ENCODE measurements at places on chromosomes 2 and 18. TPM values are rescaled to one million over a fixed set of nuclear protein-coding genes. Genes with fewer than 3 reads are reported as not detected.

TUBA4B gene
- not detected for polyA plus RNA-seq

DNA sequence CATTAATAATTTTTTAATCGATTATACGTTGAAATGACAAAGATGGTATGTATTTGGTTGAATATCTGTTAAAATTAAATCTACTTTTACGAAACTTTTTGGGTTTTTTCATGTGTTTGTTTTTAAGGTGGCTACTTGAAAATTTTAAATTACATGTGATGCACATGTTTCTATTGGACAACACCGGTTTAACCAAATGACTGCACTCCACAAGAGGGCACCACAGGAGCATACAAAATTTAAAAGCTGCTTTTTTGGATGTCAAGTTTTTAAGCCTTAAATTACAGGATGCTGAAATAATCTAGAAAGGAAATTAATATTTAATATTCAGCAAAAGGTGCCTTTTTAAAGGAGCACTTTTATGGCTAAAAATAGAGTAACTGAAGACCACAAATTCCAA lies 98.7 kb downstream of the ACVR1 start:
- peaks cover 59% of the 10 kb centered on the region for H3K36me3 ChIP-seq
- no peak overlapping the region for H3K4me3 ChIP-seq
- no peaks in the 10 kb centered on the region for H3K27me3 ChIP-seq
- no peak overlapping the region for H3K27ac ChIP-seq
- peak; percentile 55 for DNase-seq

DNA sequence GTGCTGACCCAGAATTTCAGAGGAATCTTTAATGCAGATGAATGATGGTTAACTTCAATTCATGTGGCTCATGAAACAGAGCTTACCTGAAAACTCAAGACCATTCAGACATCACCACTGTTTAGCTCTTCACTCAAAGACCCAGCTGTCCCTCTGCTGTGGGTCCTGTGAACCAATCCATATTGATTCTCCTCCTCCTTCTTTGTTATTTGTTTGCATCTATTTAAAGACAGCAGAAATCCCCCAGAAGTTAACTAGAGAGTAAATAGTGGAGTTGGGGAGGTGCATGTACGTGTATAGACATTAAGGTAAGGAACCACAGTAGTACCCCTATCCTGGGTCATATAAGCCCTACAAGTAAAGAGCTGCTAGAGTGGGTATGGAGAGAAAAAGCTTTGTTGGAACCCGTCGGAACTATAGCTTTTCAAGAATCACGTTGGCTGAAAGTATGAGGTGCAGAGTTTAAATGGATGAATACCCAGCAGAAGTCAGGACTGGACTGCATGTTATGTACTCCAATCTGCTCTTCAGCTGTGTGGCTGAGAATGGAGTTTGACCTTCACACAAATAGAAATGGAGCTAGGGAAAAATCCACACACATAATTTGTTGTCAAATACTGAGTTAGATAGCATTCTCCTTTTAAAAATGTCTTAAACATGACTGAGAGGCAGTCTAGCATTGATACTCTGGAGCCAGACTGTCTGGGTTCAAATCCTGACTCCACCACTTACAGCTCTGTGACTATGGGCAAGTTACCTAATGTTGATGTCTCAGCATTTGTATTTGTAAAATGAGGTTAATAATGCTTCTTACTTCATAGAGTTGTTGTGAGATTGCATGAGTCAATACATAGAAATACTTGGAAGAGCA lies 81.7 kb upstream of the HK2 start:
- peaks cover 2% of the 10 kb centered on the region for H3K27me3 ChIP-seq
- H3K36me3 ChIP-seq, result no peaks in the 10 kb centered on the region
- no peaks in the 10 kb centered on the region for H3K4me1 ChIP-seq
- DNase-seq, result no peak

DNA sequence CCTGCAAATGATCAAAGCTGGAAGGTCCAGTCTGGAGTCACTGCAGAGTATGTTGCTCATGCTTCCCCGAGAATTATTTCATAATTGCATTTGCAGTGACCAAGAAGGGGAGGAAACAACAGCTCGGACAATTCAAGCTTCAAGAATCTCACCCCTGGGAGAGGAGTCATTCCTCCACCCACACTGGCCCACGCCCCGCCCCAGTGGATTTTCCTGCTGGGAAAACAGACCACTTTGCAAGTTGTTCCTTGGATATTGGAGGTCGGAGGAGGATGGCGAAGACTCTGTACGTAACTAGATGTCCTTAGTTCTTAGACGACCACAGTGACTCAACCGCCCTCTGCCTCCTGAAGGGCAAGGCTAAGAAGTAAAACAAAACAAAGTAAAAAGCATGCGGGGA lies 159.4 kb downstream of the TPO start:
- H3K36me3 ChIP-seq, result no peaks in the 10 kb centered on the region
- H3K4me3 ChIP-seq, result no peak overlapping the region
- H3K27me3 ChIP-seq, result no peaks in the 10 kb centered on the region
- no peaks in the 10 kb centered on the region for H3K4me1 ChIP-seq
- H3K27ac ChIP-seq, result no peak overlapping the region

- no peaks in the 10 kb centered on the region for H3K27me3 ChIP-seq
- H3K27ac ChIP-seq, result peak overlapping the region; percentile 72
- no peaks in the 10 kb centered on the region for H3K36me3 ChIP-seq
- DNase-seq, result peak; percentile 45
- H3K4me1 ChIP-seq, result peaks cover 52% of the 10 kb centered on the region
These were observed 138.3 kb upstream of the ID2 start for GRCh38 chr2:8543383-8544170.

DNA sequence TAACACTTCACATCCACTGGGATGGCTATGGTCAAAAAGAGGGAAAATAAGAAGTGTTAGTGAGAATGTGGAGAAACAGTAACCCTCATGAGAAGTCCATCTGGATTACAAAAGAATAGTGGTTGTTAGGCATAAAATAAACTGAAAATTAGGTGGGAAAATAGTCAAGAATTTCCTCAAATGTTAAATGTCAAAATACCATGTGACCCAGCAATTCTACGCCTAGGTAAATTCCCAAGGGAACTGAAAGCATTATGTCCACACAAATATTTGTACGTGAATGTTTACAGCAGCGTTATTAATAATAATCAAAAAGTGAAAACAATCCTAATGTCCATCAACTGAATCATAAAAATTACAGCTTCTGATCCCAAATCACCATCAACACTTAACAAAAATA lies 11.0 kb downstream of the WDR33 start:
- H3K27ac ChIP-seq, result no peak overlapping the region
- H3K27me3 ChIP-seq, result no peaks in the 10 kb centered on the region
- no peak for DNase-seq
- peaks cover 28% of the 10 kb centered on the region for H3K4me1 ChIP-seq
- peaks cover 11% of the 10 kb centered on the region for H3K36me3 ChIP-seq

DNA sequence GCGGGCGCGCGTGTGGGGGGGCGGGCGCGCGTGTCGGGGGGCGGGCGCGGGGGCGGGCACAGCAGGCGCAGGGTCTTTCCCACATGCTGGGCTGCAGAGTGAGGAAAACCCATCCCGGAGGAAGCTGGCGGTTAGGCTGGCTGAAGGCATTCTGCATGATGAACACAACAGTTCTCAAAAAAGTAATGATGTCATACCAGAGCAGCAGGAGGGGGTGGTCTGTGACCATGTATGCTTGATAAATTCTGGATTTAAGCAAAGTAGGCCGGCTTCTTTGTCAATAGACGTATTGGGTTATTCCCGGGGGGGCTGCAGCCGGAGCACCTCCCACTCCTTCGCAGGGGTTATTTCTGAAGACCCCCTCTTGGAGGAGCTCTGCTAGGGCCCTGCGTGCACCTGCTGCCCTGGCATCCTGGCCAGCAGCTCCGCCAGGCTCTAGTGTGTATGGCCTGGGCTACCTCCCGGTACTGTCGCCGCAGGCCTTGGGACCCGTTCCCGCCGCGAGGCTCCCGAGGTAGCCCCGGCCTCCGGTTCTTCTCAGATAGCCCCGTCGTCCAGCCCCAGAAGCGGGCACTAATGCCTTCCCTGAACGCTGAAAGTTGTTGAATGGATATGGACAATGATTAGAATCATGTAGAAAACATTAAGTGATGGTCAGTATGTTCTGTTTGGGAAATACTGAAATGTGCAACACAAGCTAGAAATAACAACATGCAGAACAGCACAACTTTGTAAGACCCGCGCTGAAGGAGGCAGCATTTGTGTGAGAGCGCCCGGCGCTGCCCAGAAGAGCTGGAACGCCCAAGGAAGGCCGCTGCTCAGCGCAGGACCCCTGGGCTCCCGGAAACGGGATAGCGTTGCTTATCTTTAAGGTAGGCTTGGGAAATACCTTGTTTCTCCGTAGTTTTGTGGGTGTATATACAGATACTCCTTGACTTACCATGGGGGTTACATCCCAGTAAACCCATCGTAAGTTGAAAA lies 101.4 kb upstream of the RAB6C start:
- H3K4me1 ChIP-seq, result peaks cover 6% of the 10 kb centered on the region
- no peaks in the 10 kb centered on the region for H3K27me3 ChIP-seq
- DNase-seq, result no peak
- H3K36me3 ChIP-seq, result no peaks in the 10 kb centered on the region

- peak overlapping the region; percentile 96 for H3K27ac ChIP-seq
- peaks cover 34% of the 10 kb centered on the region for H3K36me3 ChIP-seq
- peaks cover 61% of the 10 kb centered on the region for H3K4me1 ChIP-seq
- no peaks in the 10 kb centered on the region for H3K27me3 ChIP-seq
- H3K4me3 ChIP-seq, result peak overlapping the region; percentile 73
- DNase-seq, result no peak
These were observed 56.9 kb downstream of the LPIN2 start for GRCh38 chr18:2956056-2956455.

- H3K4me3 ChIP-seq, result no peak overlapping the region
- no peak for DNase-seq
- H3K27ac ChIP-seq, result no peak overlapping the region
- no peaks in the 10 kb centered on the region for H3K36me3 ChIP-seq
These were observed 171.4 kb upstream of the LRRTM1 start for GRCh38 chr2:80475970-80476369.

INHBB gene
- not detected for polyA plus RNA-seq

GRCh38 chr2:142791335-142791734 lies 86.1 kb upstream of the KYNU start:
- DNase-seq, result no peak
- H3K36me3 ChIP-seq, result no peaks in the 10 kb centered on the region
- H3K4me3 ChIP-seq, result no peak overlapping the region

KLHL29 gene
- polyA plus RNA-seq, result 0.15 TPM

GRCh38 chr2:45960057-45960863 lies 308.8 kb downstream of the PRKCE start:
- H3K27me3 ChIP-seq, result peaks cover 7% of the 10 kb centered on the region
- H3K4me3 ChIP-seq, result no peak overlapping the region
- H3K36me3 ChIP-seq, result no peaks in the 10 kb centered on the region
- no peak overlapping the region for H3K27ac ChIP-seq
- H3K4me1 ChIP-seq, result no peaks in the 10 kb centered on the region
- no peak for DNase-seq

DNAH7 gene
- not detected for polyA plus RNA-seq

ICA1L gene
- 1.9 TPM for polyA plus RNA-seq

DLX2 gene
- polyA plus RNA-seq, result not detected

C1QL2 gene
- not detected for polyA plus RNA-seq

GRCh38 chr18:46915800-46916550 lies 1.3 kb downstream of the PIAS2 start:
- no peak for DNase-seq
- H3K4me3 ChIP-seq, result peak overlapping the region; percentile 97
- no peak overlapping the region for H3K27ac ChIP-seq
- no peaks in the 10 kb centered on the region for H3K27me3 ChIP-seq
- H3K4me1 ChIP-seq, result peaks cover 17% of the 10 kb centered on the region

SOX11 gene
- polyA plus RNA-seq, result not detected

- H3K4me1 ChIP-seq, result peaks cover 7% of the 10 kb centered on the region
- no peak for DNase-seq
These were observed 121.4 kb downstream of the ZNF236 start for GRCh38 chr18:76943542-76944339.

GRCh38 chr2:234595829-234596228 lies 98.9 kb upstream of the ARL4C start:
- H3K27me3 ChIP-seq, result no peaks in the 10 kb centered on the region
- no peaks in the 10 kb centered on the region for H3K36me3 ChIP-seq
- H3K4me3 ChIP-seq, result no peak overlapping the region
- no peak overlapping the region for H3K27ac ChIP-seq
- H3K4me1 ChIP-seq, result no peaks in the 10 kb centered on the region
- no peak for DNase-seq

- no peak for DNase-seq
- H3K27me3 ChIP-seq, result no peaks in the 10 kb centered on the region
- no peak overlapping the region for H3K27ac ChIP-seq
- H3K4me1 ChIP-seq, result no peaks in the 10 kb centered on the region
- no peak overlapping the region for H3K4me3 ChIP-seq
These were observed 1109.2 kb downstream of the LRP1B start for GRCh38 chr2:141021611-141022010.

- no peak overlapping the region for H3K27ac ChIP-seq
- H3K27me3 ChIP-seq, result no peaks in the 10 kb centered on the region
- no peak for DNase-seq
- H3K36me3 ChIP-seq, result peaks cover 7% of the 10 kb centered on the region
These were observed 1.5 kb upstream of the MPPE1 start for GRCh38 chr18:11909591-11910026.

DNA sequence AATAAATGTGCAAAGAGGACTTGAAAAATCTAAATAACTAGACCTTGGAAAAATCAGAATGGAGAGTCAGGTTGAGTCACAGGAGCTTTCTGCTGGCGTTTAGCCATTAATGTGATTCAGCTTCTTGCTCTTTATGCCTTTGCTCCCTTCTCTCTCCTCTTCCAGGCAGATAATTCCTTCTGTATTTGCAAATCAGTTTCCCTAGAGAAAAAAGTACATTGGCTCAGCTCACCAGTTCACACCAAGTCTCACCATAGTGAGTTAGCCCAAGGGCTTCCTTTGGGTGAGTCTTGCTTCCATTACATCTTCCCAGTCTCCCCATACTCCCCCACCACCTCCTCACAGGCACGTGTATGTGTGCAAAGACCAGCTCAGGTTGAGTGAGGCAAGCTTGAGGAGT lies 73.6 kb downstream of the CYBRD1 start:
- no peaks in the 10 kb centered on the region for H3K36me3 ChIP-seq
- H3K27ac ChIP-seq, result no peak overlapping the region
- H3K4me3 ChIP-seq, result no peak overlapping the region
- DNase-seq, result no peak
- no peaks in the 10 kb centered on the region for H3K4me1 ChIP-seq

DNA sequence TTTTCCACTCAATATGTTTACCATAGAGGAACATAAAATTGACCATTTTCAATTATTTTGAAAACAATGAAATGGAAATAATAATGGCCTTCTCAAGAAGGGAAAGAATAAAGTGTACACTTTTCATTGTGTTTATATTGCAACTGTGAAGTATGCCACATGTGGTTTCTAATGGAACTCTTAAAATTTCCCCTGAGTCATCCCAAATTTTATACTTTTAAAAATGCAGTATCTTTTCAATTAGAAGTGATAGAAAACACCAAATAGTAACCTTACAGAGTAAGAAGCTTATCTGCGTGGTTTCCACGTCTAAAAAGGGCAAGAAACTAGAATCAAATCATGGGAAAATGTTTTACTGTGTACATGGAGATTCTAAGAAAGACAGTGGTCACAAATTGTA lies 70.0 kb downstream of the SCG2 start:
- H3K4me1 ChIP-seq, result no peaks in the 10 kb centered on the region
- no peaks in the 10 kb centered on the region for H3K36me3 ChIP-seq
- no peak overlapping the region for H3K27ac ChIP-seq
- H3K4me3 ChIP-seq, result no peak overlapping the region
- no peak for DNase-seq
- no peaks in the 10 kb centered on the region for H3K27me3 ChIP-seq

Measured in CD4-positive, CD25-positive, alpha-beta regulatory T cell (primary cell).